ENCODE measurements at places on chromosomes 7 and 10. TPM values are rescaled to one million over a fixed set of nuclear protein-coding genes. Genes with fewer than 3 reads are reported as not detected.

GRCh38 chr10:32446536-32447406 is 831 bp downstream of the CCDC7 start:
- DNase-seq, result no peak
- H3K27ac ChIP-seq, result peak overlapping the region; percentile 98

DNA sequence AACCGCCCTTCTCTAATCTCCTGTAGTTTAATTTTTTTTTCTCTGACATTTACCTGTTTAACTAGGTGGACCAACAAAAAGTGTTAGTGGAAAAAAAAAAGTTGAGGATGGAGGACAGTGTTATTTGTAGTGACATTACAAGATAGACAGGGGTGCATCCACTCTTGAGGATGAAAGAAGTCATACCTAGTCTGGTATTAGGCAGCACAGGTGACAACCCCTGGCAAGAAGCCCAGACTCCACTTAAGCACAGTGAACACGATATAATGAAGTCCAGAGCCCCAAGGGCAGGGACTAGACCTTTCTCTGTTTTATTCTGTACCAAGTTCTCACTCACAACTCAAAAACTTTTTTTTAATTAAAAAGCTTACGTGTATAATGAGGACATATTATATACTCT is 268.4 kb downstream of the GPR37 start:
- H3K27ac ChIP-seq, result no peak overlapping the region
- DNase-seq, result no peak
- no peaks in the 10 kb centered on the region for H3K27me3 ChIP-seq
- no peaks in the 10 kb centered on the region for H3K36me3 ChIP-seq
- no peak overlapping the region for H3K4me3 ChIP-seq

GRCh38 chr7:103640031-103640779 is 194.2 kb upstream of the SLC26A5 start:
- H3K4me3 ChIP-seq, result no peak overlapping the region
- no peaks in the 10 kb centered on the region for H3K36me3 ChIP-seq
- H3K27me3 ChIP-seq, result no peaks in the 10 kb centered on the region
- H3K4me1 ChIP-seq, result no peaks in the 10 kb centered on the region

DNA sequence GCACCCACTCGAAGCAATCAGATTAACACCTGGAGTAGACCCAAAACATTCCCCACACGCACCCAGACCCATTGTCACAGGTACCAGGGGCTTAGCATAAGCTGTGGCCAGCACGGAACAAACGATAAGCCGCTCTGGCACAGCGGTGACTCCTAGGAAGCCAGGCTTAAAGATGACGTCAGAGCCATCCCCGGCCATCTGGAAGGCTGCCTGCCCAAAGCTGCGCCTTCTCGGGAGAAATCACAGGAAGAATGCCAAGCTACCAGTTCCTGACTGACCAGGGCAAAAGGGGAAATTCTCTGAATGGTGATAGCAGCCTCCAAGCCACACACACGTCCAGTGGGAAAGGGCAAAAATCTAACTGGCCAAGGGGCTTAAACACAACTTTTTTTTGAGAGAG is 13.0 kb upstream of the WIPI2 start:
- H3K27ac ChIP-seq, result no peak overlapping the region
- H3K4me1 ChIP-seq, result no peaks in the 10 kb centered on the region
- no peaks in the 10 kb centered on the region for H3K36me3 ChIP-seq
- peaks cover 2% of the 10 kb centered on the region for H3K27me3 ChIP-seq
- no peak for DNase-seq
- H3K4me3 ChIP-seq, result peak overlapping the region; percentile 21

DNA sequence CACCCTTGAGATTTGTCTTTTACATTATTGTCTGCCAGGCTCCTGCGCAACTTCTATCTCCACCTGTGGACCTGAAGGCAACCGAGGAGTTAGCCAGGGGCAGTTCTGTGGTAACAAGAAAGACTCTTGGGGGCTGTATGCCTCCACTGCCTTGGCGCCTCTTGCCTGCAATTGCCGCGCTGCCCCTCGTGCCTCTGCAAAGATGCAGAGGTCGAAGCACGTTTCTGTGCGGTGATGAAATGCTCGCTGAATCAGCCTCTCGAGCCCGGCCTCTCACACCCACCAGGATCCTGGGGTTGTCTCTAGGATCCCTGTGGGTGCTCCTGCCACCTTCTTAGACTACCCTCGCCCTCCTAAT is 486 bp upstream of the LHFPL3 start:
- H3K4me3 ChIP-seq, result no peak overlapping the region
- no peak for DNase-seq
- H3K36me3 ChIP-seq, result no peaks in the 10 kb centered on the region
- H3K27me3 ChIP-seq, result peaks cover 17% of the 10 kb centered on the region
- no peak overlapping the region for H3K27ac ChIP-seq
- H3K4me1 ChIP-seq, result no peaks in the 10 kb centered on the region

DNA sequence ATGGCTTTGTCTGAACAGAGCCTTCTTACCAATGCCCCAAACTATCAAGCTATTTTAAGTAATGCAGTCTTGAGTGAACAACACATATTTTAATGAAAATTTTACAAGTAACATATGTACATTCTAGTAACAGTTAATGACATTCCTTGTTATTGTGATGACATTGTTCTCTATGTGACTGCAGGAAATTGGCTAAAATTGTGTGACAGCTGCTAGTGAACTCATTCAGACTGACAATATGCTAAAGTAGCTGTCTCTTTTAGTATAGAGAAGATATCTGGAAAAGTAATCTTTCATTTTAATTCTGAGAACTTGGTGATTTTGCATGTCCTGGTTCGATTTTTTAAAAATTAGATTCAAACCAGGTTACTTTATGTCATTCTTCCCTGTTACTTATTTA is 259.8 kb upstream of the MAGI2 start:
- H3K4me3 ChIP-seq, result no peak overlapping the region
- no peak for DNase-seq
- no peaks in the 10 kb centered on the region for H3K27me3 ChIP-seq
- H3K36me3 ChIP-seq, result no peaks in the 10 kb centered on the region
- peak overlapping the region; percentile 44 for H3K27ac ChIP-seq

- peaks cover 7% of the 10 kb centered on the region for H3K4me1 ChIP-seq
- peak overlapping the region; percentile 44 for H3K27ac ChIP-seq
- H3K27me3 ChIP-seq, result no peaks in the 10 kb centered on the region
- no peak for DNase-seq
- no peak overlapping the region for H3K4me3 ChIP-seq
- H3K36me3 ChIP-seq, result no peaks in the 10 kb centered on the region
Measured at GRCh38 chr7:55140221-55140940, 121.6 kb downstream of the EGFR start.

DNA sequence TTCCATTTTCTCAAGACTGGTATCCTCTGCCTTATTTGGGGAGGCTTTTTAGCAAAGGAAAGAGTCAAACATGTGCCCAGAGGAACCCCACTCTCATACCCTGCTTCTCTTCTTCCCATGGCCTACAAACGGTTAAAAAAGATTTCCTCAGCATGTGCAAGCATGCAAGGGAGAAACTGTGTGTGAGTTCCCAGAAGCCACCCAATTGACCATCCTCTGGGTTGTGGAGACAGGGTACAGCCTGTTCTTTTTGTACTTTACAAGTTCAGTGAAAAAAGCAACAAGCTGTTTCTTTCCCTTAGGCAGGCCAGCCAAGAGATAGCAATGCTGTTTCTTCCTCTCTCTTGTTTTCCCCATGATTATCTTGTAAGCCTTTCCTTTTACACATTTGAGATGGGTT is 68.8 kb upstream of the MTPN start:
- no peaks in the 10 kb centered on the region for H3K36me3 ChIP-seq
- no peak overlapping the region for H3K4me3 ChIP-seq
- H3K27me3 ChIP-seq, result no peaks in the 10 kb centered on the region
- DNase-seq, result no peak
- H3K4me1 ChIP-seq, result no peaks in the 10 kb centered on the region
- H3K27ac ChIP-seq, result no peak overlapping the region

DNA sequence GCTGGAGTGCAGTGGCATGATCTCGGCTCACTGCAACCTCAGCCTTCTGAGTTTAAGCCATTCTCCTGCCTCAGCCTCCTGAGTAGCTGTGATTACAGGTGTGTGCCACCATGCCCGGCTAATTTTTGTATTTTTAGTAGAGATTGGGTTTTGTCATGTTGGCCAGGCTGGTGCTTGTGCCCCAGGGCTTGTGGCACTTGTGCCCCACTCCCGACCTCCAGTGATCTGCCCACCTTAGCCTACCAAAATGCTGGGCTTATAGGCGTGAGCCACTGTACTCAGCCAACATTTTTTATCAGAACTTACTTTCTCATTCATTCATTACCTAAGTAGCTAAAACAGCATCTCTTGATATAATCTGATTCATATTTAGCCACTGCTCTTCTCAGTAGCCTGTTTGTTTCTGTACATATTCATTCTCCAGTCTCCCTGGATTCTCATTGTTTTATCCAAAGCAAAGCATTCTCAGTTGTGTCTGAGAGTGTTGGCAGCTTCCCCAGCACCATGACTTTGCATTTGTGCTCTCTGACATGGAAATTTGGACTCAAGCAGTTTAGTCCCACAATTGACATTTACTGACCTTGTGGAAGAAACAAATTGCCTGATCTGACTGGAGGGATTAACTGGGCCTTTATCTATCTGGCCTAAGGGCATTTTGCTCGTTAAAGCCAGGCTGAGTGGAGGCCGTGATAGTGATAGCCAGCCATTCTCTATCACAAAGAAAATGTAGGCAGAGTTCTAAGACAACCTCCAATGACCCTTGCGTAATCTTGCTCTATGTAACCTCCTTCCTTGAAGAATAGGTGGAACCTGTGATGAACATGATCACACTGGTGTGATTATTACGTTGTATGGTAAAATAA is 44.9 kb downstream of the AKR1B15 start:
- H3K27ac ChIP-seq, result no peak overlapping the region
- no peak for DNase-seq
- no peaks in the 10 kb centered on the region for H3K36me3 ChIP-seq
- no peaks in the 10 kb centered on the region for H3K27me3 ChIP-seq
- H3K4me3 ChIP-seq, result no peak overlapping the region

- no peak overlapping the region for H3K27ac ChIP-seq
- H3K36me3 ChIP-seq, result no peaks in the 10 kb centered on the region
- H3K4me1 ChIP-seq, result no peaks in the 10 kb centered on the region
- DNase-seq, result no peak
- H3K27me3 ChIP-seq, result peaks cover 5% of the 10 kb centered on the region
Measured at GRCh38 chr10:90779548-90779947, 78.3 kb downstream of the HTR7 start.

GRCh38 chr7:44964384-44964830 is 14.4 kb downstream of the MYO1G start:
- H3K27ac ChIP-seq, result no peak overlapping the region
- no peak for DNase-seq
- no peak overlapping the region for H3K4me3 ChIP-seq
- H3K4me1 ChIP-seq, result peaks cover 3% of the 10 kb centered on the region
- H3K27me3 ChIP-seq, result no peaks in the 10 kb centered on the region
- H3K36me3 ChIP-seq, result no peaks in the 10 kb centered on the region

GRCh38 chr7:96241855-96242254 is 80.0 kb downstream of the SLC25A13 start:
- H3K27ac ChIP-seq, result no peak overlapping the region
- no peaks in the 10 kb centered on the region for H3K4me1 ChIP-seq
- no peak overlapping the region for H3K4me3 ChIP-seq
- H3K36me3 ChIP-seq, result no peaks in the 10 kb centered on the region
- DNase-seq, result no peak

DNA sequence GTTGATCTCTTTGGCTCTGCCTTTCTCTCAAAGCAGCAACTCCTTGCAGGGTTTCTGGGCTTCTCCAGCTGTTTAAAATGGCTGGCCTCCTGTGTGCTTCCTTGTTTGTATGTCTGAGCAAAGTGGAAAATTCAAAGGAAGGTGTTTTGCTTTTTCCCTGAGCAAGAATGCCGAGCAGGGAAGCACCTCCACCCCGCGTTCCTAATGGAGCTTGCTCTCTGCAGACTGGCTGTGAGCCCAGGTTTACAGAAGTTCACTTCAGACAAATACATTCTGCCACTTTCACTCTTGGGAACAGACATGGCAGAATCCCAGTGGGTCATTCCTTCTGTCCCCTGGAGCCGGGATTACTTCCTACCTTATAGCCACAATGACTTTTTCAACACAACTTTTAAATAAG is 181.8 kb upstream of the AGK start:
- H3K4me1 ChIP-seq, result no peaks in the 10 kb centered on the region
- H3K36me3 ChIP-seq, result no peaks in the 10 kb centered on the region
- no peak overlapping the region for H3K27ac ChIP-seq
- no peak overlapping the region for H3K4me3 ChIP-seq
- DNase-seq, result no peak

- no peak overlapping the region for H3K4me3 ChIP-seq
- no peaks in the 10 kb centered on the region for H3K36me3 ChIP-seq
- DNase-seq, result no peak
- no peaks in the 10 kb centered on the region for H3K4me1 ChIP-seq
- H3K27ac ChIP-seq, result no peak overlapping the region
Measured at GRCh38 chr10:48234787-48235186, 39.7 kb downstream of the FRMPD2 start.

GRCh38 chr10:75000748-75001321 is 110.6 kb upstream of the SAMD8 start:
- no peaks in the 10 kb centered on the region for H3K4me1 ChIP-seq
- DNase-seq, result no peak

DNA sequence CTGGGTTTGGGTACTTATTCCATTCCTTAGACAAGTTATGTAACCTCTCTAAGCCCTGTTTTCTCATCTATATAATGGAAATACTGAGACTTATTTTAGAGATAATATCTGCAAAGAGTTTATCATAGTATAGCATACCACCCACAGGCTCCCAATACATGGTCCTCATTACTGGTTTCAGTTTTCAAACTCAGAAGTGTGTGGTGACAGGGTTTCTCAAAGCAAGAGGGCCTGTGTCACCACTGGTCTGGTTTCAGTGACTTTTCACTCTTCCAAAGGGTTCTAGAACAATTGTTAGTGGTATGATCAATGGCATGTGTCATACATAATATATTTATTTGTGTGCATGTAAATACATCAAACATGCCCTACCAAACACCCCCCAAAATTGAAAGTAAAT is 89.2 kb upstream of the BMPER start:
- no peak overlapping the region for H3K27ac ChIP-seq
- DNase-seq, result no peak
- H3K4me3 ChIP-seq, result no peak overlapping the region
- no peaks in the 10 kb centered on the region for H3K36me3 ChIP-seq

DNA sequence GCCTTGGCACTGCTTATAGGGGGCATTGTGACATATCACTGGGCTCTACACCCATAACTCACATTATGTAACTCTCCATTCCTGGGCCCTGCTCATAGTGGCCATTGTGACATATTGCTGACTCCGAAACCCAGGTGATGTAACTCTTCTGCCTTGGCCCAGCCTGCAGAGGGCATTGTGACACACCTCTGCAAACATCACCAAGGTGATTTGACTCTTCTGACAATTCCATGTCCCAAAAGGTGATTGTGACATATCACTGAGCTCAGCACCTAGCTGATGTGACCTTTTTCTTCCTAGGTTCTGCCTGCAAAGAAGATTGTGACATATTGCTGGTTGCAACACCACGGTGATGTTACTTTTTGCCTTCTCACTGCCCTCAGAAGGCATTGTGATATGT is 36.5 kb upstream of the ZNF680 start:
- H3K4me3 ChIP-seq, result no peak overlapping the region
- no peak overlapping the region for H3K27ac ChIP-seq
- DNase-seq, result no peak
- no peaks in the 10 kb centered on the region for H3K4me1 ChIP-seq
- H3K36me3 ChIP-seq, result no peaks in the 10 kb centered on the region

Gene OPN1SW
- not detected for total RNA-seq

Gene AUTS2
- 2.5 TPM for total RNA-seq

Gene TRIM50
- not detected for total RNA-seq

Gene KNDC1
- 2.6 TPM for total RNA-seq

Gene ACTA2
- 4.7 TPM for total RNA-seq

Gene MAP3K8
- total RNA-seq, result 4.8 TPM

Gene NPFFR1
- total RNA-seq, result 0.05 TPM

Gene SLC39A12
- total RNA-seq, result not detected

Gene EPHA1
- 0.39 TPM for total RNA-seq

Measured in Panc1 (cell line).